ENCODE measurements at places on chromosomes 11 and 22.
A peak's percentile ranks its signal among the peaks of the same experiment; 100 is the strongest.

DNA sequence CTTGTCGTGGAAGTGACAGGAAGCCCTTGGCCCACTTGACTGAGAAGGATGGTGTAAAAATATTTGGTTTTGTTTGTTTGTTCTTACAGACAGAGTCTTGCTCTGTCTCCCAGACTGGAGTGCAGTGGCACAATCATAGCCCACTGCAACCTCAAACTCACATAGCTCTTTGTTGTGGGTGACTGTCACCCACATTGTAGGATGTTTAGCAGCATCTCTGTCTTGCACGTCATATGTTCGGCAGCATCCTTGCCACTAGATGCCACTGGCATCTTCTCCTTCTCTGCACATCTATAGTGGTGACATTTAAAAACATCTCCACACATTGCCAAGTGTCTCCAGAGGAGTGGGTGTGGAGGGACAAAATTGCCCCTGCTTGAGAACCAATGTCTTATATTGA is 56.8 kb downstream of the PRR5L start:
- DNase-seq = no peak

DNA sequence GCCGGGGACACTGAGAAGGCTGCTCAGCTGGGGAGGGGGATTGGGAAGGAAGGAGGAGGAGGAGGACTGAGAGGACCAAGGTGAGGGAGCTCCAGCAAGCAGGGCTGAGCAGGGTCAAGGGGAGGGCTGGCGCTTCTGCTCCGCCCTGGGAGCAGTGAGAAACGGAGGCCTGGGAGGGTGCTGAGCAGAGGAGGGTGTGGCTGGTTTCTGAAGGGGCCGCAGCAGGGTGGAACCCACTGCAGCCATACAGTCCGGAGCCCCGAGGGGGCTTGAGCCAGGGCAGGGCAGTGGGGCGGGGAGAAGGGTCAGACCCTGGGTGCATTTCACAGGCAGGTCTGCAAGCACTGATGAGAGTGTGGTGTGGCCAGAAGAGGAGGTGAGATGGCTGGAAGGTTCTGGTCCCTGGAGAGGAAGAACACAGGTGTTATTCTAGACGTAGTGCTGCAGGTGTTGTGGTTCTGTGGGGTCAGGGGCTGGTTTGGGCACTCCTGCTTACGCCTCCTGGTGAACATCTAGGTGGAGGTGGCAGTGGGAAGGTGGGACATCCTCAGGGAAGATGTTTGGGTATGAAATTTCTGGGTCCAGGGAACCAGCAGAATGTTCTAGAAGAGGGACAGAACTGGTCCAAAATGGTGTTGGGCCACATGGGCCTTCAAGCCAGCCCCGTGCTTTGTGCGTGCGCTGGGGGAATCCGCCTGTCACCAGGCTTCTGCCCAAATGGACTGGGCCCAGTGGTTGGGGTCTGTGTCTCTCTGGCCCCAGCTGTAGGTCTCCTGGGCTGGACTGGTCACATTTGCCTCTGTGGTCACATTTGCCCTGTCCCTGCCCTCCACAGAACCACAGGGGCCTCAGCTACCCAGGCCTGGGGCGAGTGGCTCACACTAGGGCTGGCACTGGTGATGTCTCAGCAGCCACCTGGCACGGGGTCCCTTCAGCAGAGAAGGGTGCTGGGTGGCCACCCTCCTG is 714.7 kb downstream of the BRD1 start:
- no peak for DNase-seq

DNA sequence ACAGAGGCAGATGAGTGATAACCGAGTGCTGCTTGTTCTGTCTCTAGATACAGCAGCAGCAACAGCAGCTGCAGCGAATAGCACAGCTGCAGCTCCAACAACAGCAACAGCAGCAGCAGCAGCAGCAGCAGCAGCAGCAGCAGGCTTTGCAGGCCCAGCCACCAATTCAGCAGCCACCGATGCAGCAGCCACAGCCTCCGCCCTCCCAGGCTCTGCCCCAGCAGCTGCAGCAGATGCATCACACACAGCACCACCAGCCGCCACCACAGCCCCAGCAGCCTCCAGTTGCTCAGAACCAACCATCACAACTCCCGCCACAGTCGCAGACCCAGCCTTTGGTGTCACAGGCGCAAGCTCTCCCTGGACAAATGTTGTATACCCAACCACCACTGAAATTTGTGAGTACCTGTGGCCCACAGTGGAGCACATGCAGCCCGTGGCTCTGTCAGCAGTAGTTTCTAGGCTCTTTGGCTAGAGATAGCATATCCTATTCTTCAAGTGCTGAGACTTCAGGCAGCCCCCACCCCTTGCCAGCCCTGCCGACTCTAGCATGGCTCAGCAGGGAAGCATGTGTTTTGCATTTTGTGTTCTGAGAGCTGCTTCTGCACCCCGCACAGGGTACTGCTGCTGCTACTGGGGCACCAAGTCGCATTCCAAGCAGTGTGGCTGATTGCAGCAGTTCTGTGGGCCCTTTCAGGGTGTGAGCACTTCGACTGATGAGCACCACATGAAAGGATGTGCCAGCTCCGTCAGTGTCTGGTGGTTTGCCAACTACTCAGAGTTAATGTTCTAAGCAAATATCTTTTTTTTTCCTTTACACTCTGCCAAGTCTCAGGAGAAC is 59.2 kb downstream of the MED15 start:
- no peak for DNase-seq

GRCh38 chr11:19774329-19774728 is 61.7 kb downstream of the NAV2 start:
- DNase-seq = no peak

DNA sequence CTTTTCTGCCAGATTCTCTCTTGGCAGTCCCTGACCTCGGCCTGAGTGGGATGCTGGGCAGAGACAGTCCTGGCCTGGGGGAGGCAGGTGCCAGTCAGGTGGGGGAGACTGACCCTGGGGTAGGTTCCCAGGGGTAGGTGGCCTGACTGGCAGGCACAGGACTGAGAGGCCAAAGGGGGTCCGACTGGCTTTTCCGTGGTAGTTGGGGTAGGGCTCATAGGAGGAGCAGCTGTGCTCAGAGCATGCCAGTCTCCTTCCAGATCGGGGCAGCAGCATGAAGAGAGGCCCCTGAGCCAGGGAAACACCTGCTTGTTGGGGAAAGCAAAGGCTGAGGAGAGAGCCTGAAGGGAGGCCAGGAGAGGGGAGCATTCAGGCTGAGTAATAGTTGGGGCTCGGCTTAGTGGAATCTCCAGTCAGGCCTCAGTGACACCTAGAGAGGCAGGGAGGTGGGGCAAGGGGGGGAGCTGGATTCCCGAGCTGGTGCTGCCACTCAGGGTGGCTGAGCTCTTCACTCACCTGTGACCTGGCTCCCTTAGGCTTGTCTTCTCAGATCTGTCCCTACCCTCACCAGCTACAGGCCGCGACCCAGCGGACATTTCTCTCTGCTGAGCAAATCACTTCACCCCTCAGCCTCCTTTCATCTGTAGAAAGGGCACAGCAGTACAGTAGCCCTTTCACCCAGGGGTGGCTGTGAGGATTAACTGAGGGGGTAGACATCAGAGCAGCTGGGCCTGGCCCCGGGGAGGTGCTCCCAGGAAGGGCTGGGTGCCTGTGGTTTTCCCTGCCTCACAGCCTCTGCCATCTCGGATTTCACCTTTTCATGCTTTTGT is 26.2 kb downstream of the MCM5 start:
- DNase-seq = no peak

DNA sequence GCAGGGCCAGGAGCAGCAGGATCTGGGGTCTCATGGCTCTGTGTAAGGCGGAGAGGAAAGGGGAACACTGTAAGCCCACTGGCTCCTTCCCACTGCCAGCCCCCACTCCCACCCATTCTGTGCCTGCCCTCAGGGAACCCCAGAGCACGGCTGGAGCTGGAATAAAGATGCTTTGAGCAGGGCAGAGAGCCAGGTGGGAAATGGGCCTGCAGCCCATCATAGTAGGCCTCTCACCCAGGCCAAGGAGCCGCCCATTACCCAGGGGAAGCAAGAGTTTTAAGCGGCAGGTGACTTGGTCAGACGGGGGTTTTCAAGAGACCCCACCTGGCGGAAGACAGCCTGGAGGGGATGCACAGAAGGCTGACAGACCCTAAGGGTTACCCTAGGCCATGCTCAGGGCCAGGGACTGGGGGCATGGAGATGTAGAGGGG is 4.6 kb downstream of the LRRC32 start:
- no peak for DNase-seq

- DNase-seq = peak; percentile 75
Observed at GRCh38 chr11:62689421-62690183, at the start of gene LRRN4CL. TSS of gene LRRN4CL (minus strand) at chr11:62689530. CDS start at chr11:62688508, 1,022 bp downstream.

DNA sequence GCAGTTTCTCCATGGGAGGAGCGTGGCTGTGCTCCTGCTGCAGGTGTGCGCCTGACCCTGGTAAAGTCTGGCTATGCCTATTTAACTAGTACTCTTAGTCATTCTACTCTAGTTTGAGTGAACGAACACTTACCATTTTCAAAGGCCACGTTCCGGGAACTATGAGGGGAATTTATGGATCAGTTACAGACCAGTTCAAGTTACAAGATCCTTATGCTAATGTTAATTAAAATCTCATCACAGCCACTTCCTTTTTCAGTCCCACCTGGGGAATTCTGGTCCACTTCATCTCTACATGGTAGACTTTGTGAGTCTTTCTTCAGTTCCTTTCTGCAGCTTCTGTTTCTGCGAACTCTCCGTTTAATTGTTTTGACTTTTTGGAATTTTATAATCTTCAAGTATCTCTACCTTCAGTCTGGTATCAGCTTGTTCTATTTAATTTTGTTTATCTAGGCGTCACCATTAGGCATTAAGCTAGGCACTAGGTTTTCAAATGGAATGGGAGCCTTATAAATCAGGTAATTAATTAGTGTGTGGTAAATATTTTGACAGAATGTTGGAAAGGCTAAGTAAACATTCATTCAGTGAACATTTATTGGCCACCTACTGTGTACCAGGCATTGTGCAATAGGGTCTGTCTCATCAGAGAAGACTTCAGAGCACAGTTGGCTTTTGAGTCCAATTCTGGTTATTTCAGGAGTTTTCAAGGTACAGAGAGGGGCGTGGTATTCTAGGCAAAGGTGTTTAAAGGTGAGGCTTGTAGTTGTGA is 78.9 kb downstream of the GRK3 start:
- no peak for DNase-seq

- DNase-seq = no peak
Observed at GRCh38 chr22:39528080-39528661, 4.4 kb downstream of the RPS19BP1 start.

DNA sequence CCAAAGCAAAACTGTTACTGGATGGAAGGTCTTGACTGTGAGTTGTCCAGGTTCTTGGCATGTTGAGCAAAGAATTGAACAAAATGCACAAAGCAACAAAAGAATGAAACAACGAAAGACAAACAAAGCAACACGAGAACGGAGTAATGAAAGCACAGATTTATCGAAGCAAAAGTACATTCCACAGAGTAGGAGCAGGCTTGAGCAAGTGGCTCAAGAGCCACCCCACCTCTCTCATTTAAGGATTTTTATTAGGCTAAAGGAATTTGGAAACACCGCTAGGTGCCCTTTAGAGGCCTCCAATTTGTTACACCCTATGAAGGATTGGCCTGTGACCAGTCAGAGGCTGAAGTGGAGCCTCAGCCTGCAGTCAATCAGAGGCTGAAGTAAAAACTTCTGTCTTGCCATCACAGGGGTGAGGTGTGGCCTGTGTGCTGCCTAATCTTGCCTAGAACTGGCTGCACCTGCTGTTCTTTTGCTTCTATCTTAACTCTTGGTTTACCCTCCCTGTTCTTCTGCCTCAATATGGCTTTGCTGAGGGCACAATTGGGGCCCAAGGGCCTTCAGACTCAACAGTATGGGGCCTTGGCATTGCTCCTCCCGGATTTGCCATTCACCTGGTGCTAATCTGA is 59.4 kb upstream of the FTH1 start:
- no peak for DNase-seq

DNA sequence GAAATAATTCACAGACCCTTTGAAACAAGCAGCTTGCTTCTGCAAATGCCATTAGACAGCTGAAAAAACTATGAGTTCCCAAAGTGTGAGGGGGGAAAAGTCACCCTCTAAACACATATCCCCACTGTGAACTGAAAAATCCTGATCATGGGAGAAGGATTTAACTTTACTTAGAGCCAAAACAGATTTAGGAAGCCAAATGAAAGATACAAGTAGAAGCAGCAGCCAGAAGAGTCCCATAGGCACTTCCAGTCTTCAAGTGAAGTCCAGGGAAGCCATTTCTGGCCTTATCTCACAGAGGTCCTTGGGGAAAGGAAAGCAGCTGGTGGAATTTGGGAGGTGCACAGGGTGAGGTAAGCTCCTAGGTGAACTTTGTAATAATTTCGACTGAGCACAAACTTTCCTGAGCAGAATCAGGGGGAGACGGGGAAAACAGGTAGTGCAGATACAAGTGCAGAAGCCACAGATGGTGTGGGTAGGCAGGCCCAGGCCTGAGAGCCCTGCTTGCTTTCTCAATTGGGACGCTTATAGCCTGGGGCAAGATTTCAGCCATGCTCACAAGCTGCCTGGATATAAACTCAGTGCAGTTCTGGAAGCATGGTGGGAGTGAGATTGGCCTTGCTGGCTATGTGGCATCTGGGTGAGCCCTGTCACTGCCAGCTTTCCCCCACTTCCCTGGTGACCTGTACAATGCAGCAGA is 44.8 kb downstream of the GAS2 start:
- DNase-seq = no peak

All from head of caudate nucleus (tissue), 42 donors.